ENCODE measurements at places on chromosomes 7 and 10.

GRCh38 chr7:90825779-90826178 lies 229.7 kb downstream of the CDK14 start:
- H3K27me3 ChIP-seq: no peaks in the 10 kb centered on the region
- H3K36me3 ChIP-seq: no peaks in the 10 kb centered on the region
- no peak for DNase-seq
- no peaks in the 10 kb centered on the region for H3K4me1 ChIP-seq
- H3K4me3 ChIP-seq: no peak overlapping the region

DNA sequence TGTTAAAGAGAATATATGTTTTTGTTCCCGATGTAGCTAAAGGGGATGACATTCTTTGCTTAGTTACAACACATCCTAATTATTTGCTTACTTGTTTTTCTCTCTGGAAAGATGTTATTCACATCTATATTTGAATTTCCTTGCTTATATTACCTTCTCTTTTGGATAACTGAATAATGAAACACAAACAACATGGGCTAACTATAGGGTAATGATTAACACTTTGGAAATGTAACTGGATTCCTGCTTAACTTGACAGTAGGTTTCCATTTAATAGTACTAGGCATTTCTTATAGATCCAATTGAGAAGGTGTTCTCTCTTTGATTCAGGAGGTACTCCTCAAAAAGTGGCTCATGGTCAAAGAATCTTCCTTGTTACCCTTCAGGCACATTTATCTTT lies 141.1 kb downstream of the CCSER2 start:
- DNase-seq: no peak
- no peaks in the 10 kb centered on the region for H3K27me3 ChIP-seq
- H3K4me3 ChIP-seq: no peak overlapping the region
- H3K4me1 ChIP-seq: no peaks in the 10 kb centered on the region
- H3K27ac ChIP-seq: no peak overlapping the region

GRCh38 chr10:15137636-15138035 lies 30.9 kb downstream of the NMT2 start:
- no peak overlapping the region for H3K27ac ChIP-seq
- H3K27me3 ChIP-seq: no peaks in the 10 kb centered on the region
- peaks cover 11% of the 10 kb centered on the region for H3K4me1 ChIP-seq
- H3K4me3 ChIP-seq: no peak overlapping the region

DNA sequence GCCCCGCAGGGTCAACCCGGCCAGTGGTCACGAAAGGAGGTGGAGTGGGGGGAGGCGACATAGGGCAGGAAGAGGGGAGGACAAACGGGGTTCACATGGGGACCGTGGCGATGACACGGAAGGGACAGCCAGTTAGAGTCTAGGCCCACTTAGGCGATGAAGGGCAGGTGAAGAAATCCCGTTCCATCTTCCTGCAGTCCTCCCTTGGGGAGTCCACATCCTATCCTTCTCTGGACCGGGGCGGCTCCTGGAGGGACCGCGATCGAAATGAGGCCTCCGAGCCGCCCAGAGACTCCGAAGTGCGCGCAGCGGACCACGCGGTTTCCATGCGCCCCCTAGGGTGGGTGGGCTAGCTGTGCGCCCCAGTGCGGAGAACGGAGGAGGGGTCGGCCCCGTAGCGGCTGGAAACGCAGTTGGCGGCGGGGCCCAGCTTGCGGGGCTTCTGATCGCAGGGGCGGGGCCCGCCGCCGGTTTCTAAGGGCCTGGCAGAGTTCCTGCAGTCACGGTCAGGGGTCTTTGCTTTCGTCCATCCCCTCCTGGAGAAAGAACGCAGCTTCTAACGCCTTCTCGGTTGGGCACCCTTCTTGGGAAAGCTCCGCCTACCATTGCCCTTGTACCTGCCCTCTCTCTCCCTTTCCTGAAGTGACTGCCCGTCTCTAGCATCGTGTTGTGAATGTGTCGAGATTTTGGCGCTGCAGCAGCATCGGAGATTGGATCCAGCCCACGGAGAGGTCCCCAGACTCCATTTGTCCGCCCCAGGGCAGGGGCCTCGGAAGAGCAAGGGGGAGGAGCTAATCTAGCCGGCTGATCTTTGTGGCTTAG lies 17.9 kb upstream of the TMEM225B start:
- no peak overlapping the region for H3K27ac ChIP-seq
- no peaks in the 10 kb centered on the region for H3K36me3 ChIP-seq
- peaks cover 9% of the 10 kb centered on the region for H3K27me3 ChIP-seq
- DNase-seq: peak; percentile 82
- H3K4me1 ChIP-seq: peaks cover 17% of the 10 kb centered on the region
- peak overlapping the region; percentile 47 for H3K4me3 ChIP-seq

DNA sequence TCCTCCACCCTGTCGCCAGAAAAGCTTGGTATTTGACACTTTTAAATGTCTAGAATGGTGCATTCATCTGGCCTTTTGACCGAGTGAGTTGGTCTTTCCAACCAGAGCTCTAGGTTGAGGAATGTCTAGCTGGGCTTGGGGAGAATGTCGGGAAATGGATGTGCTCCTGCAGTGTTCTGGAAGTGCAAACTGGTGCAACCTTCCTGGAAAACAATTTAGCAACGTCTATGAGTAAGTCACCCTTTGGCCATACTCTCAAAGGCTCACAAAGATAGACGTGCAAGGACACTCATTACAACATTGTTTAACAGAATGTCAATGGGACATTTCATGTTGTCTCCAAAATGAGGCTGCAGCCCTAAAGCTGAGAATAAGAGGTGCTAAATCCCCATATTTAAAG lies 12.2 kb upstream of the NMT2 start:
- H3K27me3 ChIP-seq: no peaks in the 10 kb centered on the region
- H3K27ac ChIP-seq: no peak overlapping the region
- no peak overlapping the region for H3K4me3 ChIP-seq
- no peaks in the 10 kb centered on the region for H3K36me3 ChIP-seq
- H3K4me1 ChIP-seq: no peaks in the 10 kb centered on the region
- no peak for DNase-seq

DNA sequence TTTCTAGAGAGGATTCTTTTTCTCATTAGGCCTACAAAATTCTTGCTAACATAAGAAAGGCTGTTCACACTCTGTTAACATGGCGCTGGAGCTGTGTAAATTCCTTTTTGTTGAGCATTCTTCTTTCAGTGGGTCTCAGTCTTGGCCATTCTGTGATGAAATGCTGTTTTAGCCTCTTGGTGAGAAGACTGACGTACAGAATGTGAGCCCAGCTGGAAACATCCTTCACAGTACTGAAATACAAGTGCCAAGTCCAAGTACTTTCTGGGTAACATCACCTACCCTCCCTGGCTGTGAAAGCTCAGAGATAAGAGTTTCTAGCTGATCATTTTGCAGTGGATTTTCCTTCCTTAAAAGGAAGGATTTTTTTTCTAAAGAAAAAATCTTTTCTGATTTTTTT lies 231.8 kb downstream of the AHR start:
- H3K36me3 ChIP-seq: no peaks in the 10 kb centered on the region
- no peak overlapping the region for H3K4me3 ChIP-seq
- DNase-seq: no peak

DNA sequence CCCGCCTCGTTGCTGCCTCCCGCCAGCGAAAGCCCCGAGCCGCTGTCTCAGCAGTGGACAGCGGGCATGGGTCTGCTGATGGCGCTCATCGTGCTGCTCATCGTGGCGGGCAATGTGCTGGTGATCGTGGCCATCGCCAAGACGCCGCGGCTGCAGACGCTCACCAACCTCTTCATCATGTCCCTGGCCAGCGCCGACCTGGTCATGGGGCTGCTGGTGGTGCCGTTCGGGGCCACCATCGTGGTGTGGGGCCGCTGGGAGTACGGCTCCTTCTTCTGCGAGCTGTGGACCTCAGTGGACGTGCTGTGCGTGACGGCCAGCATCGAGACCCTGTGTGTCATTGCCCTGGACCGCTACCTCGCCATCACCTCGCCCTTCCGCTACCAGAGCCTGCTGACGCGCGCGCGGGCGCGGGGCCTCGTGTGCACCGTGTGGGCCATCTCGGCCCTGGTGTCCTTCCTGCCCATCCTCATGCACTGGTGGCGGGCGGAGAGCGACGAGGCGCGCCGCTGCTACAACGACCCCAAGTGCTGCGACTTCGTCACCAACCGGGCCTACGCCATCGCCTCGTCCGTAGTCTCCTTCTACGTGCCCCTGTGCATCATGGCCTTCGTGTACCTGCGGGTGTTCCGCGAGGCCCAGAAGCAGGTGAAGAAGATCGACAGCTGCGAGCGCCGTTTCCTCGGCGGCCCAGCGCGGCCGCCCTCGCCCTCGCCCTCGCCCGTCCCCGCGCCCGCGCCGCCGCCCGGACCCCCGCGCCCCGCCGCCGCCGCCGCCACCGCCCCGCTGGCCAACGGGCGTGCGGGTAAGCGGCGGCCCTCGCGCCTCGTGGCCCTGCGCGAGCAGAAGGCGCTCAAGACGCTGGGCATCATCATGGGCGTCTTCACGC lies 825 bp downstream of the ADRB1 start:
- peaks cover 9% of the 10 kb centered on the region for H3K4me1 ChIP-seq
- peak overlapping the region; percentile 25 for H3K4me3 ChIP-seq
- peak; percentile 80 for DNase-seq
- H3K36me3 ChIP-seq: no peaks in the 10 kb centered on the region
- H3K27me3 ChIP-seq: peaks cover 39% of the 10 kb centered on the region
- H3K27ac ChIP-seq: peak overlapping the region; percentile 74

DNA sequence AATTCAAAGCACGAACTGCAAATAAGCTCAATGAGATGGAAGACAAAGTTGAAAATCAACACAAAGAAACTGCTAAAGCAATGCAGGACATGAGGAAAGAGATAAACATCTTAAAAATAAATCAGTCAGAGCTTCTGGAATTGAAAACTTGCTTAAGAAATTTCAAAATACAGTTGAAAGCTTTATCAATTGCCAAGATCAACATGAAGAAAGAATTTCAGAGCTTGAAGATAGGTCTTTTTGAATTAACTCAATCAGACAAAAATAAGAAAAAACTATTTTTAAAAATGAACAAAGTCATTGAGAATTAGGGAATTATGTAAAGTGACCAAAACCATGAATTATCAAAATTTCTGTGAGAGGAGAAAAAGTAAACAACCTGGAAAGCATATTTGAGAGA lies 218.1 kb downstream of the CTNNA3 start:
- no peak overlapping the region for H3K4me3 ChIP-seq
- DNase-seq: no peak
- no peaks in the 10 kb centered on the region for H3K27me3 ChIP-seq
- H3K4me1 ChIP-seq: no peaks in the 10 kb centered on the region
- H3K27ac ChIP-seq: no peak overlapping the region

DNA sequence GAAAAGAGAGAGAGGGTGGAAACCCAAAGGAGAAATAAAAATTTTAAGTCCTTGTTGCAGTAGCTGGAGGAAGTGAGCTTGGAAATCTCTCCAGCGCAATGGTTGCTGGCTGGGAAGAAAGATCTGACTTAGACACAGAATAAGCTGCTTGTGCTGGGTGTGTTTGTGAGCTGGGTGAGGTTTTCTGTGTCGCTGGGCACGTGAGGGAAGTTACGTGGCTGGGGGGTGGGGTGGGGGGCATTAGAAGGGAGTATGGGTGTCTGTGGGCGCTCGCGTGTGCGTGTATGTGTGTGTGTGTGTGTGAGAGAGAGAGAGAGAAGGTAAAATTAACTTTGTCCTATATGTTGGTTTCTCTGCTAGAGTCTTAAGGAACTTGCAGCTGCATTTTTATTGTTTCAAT lies 11.6 kb downstream of the TCF7L2 start:
- no peak for DNase-seq
- no peaks in the 10 kb centered on the region for H3K36me3 ChIP-seq
- no peak overlapping the region for H3K27ac ChIP-seq
- no peak overlapping the region for H3K4me3 ChIP-seq
- no peaks in the 10 kb centered on the region for H3K27me3 ChIP-seq

- H3K4me3 ChIP-seq: peak overlapping the region; percentile 72
- peak overlapping the region; percentile 90 for H3K27ac ChIP-seq
- no peaks in the 10 kb centered on the region for H3K36me3 ChIP-seq
- no peaks in the 10 kb centered on the region for H3K27me3 ChIP-seq
Observed at GRCh38 chr10:44958196-44958897, 1.3 kb upstream of the RASSF4 start.

DNA sequence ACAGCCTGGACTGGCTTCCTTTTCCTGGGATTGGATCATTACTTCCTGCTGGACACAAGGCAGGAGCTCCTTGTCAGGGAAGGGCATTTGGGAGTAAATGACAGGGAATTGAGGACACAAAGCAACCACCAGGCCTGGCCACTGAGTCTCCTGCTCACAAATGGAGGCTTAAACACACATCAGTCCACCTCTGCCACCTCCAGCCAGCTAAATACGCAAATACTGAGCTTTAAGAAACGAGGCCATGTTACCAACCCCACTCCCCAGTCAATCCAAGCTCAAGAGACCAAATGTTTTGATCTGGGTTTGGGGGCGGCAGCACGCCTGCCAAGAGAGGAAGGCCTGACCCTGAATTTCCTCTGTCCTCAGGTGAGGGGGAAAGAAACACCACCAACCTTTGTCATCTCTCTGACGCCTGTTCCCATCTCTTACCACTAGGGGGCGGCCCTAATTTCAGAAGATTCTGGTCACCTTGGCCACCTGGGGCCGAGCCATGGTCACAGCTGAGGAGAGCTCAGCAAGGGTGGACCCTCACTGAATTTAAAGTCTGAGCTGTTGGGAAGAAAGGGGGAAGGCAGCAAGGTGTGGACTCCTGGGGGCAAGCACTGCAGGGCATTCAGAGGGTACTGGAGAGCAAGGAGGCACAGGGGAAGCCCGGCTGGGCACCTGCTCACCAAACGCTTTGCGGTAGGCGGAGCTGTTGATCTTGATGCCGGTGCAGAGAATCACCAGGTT lies 16.5 kb downstream of the AIFM2 start:
- H3K4me1 ChIP-seq: no peaks in the 10 kb centered on the region
- peaks cover 82% of the 10 kb centered on the region for H3K36me3 ChIP-seq
- no peaks in the 10 kb centered on the region for H3K27me3 ChIP-seq
- H3K27ac ChIP-seq: no peak overlapping the region
- peak; percentile 76 for DNase-seq
- no peak overlapping the region for H3K4me3 ChIP-seq

- H3K36me3 ChIP-seq: no peaks in the 10 kb centered on the region
- DNase-seq: no peak
- H3K27ac ChIP-seq: no peak overlapping the region
- no peaks in the 10 kb centered on the region for H3K4me1 ChIP-seq
- H3K27me3 ChIP-seq: no peaks in the 10 kb centered on the region
Observed at GRCh38 chr7:104033837-104034236, 44.4 kb upstream of the RELN start.

GRCh38 chr7:72405418-72405817 lies 6.7 kb downstream of the CALN1 start:
- H3K27me3 ChIP-seq: no peaks in the 10 kb centered on the region
- DNase-seq: no peak
- H3K36me3 ChIP-seq: no peaks in the 10 kb centered on the region
- H3K27ac ChIP-seq: no peak overlapping the region
- no peak overlapping the region for H3K4me3 ChIP-seq
